ENCODE measurements at places on chromosomes 3 and 15.

DNA sequence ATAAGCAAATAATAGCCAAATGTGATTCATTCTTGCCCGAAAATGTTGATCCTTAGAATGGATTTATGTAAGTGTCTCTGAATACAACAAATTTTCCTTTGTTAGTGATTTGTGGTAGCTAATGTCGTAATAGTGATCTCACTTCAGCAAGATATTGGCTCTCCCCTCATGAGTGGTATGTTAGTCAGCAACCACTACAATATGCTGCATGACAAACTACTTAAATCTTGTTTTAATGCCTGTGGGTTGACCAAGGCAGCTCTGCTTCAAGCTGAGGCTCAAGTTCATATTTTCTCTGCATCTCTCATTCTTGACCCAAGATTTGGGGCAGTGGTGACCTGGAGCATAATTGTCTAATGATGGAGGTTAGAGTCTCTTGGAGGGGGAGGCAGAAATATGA lies 49.8 kb upstream of the GALNT15 start:
- DNase-seq, result no peak

DNA sequence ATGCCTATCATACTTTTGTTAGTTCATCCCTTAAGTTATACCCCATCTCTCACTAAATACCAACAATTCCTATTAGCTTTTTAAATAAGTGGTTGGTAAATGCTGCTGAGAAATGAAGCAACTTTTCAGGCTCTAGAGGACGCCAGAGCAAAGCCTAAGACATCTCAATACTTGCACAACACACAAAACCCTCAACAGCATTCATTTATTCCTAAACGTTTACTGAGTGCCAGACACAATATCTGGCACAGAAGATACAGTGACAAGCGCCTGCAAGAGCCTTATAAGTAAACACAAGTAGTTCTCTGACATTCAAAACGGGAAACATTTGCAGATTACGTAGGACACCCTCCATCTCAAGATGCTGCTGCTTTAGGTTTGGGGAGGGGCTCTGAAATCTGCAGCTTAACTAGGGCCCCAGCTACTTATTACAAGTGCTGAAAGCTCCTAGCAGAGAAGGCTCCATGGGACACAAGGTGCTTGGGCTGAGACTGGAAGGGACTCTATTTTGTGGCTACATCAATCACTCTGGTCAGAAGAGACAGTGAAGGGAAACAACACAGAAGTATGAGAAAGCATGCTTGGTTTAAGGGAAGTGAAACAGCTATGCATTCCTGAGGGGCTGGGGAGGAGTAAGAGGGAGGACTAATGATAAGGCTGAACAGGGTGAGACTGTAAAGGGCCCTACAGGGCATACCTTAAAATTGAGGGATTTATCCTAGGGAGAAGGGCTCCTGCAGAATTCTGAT lies 311.3 kb downstream of the PLCL2 start:
- DNase-seq, result no peak

DNA sequence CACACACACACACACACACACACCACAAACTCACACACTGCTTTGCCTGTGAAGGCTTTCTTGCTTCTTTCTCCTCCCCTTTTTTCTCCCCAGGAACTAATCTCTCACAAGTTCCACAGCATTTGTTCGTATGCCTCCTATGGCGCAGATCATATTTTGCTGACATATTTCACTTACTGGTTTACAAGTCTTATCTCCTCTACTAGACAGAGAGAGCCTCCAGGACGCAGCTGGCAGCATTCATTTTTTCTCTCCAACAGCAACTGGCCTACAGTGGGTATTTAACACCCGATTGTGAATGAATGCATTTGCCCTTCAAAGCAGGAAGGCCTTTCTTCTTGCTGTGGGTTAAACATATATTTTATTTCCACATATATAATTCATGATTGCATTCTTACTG lies 47.0 kb upstream of the DLG1 start:
- DNase-seq, result no peak

GRCh38 chr3:16253601-16254000 lies 11.1 kb downstream of the DPH3 start:
- DNase-seq, result no peak

- DNase-seq, result peak; percentile 12
Measured at GRCh38 chr15:94666553-94666952, 435.2 kb downstream of the MCTP2 start.

- DNase-seq, result peak; percentile 83
Measured at GRCh38 chr3:194872669-194872977, 186.9 kb downstream of the FAM43A start.

- DNase-seq, result peak; percentile 89
Measured at GRCh38 chr3:122560680-122561079, 3.4 kb downstream of the PARP9 start.
